HFFc6 (cell line): ENCODE measurements at places on chromosomes 16 and 17. TPM values are rescaled to one million over a fixed set of nuclear protein-coding genes. Genes with fewer than 3 reads are reported as not detected.

The SPATA22 gene
- not detected in 3 replicates for total RNA-seq

The SLC13A2 gene
- total RNA-seq: 0.08 TPM in 1 of 3 replicates, not detected in the others

The PRSS27 gene
- total RNA-seq: 0.30 to 0.63 TPM (median 0.38 TPM) in 3 replicates

The CRHR1 gene
- total RNA-seq: not detected in 3 replicates

The TPSG1 gene
- 0.23 TPM in 1 of 2 replicates, not detected in the other for total RNA-seq

The USP36 gene
- 50.3 to 53.5 TPM (median 50.9 TPM) in 3 replicates for total RNA-seq

The CWC25 gene
- 11.7 to 14.0 TPM (median 11.7 TPM) in 3 replicates for total RNA-seq

The KRTAP9-4 gene
- total RNA-seq: not detected in 3 replicates

The CACNG5 gene
- not detected in 2 replicates for total RNA-seq

The PABPN1L gene
- not detected in 3 replicates for total RNA-seq

The ABCA3 gene
- total RNA-seq: 2.1 and 2.7 TPM in 2 replicates

- DNase-seq: peak; percentile 91
Measured at GRCh38 chr17:42964161-42964932, at the start of gene AARSD1. Gene AARSD1, minus strand, starts transcription at chr17:42964454. Its CDS starts 14 bp downstream, at chr17:42964440.

DNA sequence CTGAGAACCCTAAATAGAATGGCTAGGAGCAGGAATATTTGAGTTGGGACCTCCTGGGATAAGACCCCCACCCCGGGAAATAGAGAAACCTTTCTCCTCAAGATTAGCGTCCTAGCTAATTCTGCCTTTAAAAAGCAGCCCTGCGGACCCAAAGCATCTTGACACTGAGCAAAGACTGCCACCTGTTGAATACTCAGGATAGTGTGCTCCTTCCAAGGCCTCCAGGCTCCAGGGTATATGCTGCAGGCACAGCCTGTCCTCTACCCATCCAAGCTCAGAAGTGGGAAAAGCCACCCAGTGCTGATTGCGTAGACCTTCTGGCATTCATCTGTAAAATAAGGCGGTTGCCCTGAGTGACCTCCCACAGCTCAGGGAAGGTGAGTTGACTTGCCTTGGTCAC is 456.2 kb upstream of the DYNLRB2 start:
- DNase-seq: peak; percentile 16

DNA sequence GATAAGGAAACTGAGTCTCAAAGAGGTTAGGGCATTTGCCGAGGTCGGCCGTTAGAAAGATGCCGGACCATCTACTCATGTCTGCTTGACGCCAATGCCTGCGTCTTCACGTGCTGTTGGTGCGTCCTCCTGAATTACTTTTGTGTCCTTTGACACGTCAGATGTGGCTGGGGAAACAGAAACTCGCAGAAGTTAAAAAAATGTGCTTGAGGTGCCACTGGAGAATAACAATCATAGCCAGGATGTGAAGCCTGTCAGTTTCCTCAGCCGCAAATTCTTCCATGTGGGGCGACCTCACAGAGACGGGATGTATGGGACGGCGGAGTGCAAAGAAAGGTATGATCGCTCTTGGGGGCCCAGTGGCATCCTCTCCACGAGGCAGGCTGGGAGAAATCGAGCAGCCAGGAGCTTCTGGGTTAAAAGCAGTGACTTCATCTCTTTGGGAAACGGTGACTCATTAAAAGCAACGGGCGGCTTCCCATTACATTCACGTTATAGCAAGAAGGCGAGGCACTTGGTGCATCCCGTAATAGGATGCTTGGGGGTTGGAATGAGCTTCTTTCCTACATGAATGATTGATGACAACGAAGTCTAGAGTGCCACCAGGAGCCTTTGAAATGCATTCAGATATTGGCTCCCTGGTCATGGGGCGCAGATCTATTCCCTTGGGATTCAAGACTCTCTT is 67.8 kb downstream of the BMERB1 start:
- DNase-seq: peak; percentile 79

DNA sequence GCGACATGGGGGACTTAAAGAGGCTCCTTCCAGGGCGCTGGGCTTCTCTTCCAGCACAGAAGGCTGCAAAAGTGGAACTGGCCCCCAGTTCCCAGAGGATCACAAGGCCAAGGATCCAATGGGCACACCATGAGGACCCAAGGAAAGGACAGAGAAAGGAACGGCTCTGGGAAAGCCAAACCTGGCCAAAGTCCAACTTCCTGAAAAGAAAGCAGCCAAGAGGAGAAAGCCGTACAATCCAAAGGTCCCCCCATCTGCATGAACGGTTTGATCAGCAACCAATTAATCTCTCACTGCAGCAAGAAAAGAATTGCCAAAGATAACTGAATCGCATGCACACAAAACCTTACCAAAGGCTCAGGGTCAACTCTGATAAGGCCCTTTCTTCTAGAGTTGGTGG is 19.8 kb upstream of the ICAM2 start:
- no peak for DNase-seq

GRCh38 chr17:50840311-50840851 is 5.0 kb downstream of the WFIKKN2 start:
- no peak for DNase-seq

GRCh38 chr17:64051153-64051552 is 30.7 kb upstream of the ICAM2 start:
- DNase-seq: no peak

DNA sequence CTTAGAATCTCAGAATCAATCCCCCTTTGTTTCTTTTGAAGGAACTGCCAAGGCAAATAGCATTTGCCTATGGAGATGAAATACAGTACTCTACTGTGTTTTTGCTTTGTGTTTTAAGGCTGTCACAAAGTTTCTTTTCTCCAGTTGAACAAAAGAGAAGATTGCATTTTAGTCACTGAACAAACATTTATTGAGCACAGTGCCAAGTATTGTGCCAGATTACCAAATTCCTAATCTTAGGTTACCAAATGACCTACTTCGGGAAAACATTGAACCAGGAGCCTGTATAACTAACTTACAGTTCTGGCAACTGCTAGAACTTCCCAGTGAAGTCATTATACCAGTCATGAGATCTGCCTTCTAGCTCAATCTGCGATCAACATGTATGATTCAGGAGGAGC is 3.0 kb upstream of the UBB start:
- DNase-seq: peak; percentile 18

- DNase-seq: no peak
Measured at GRCh38 chr17:59221159-59221847, 992 bp downstream of the GDPD1 start.

GRCh38 chr16:23107117-23107516 is 42.1 kb downstream of the USP31 start:
- no peak for DNase-seq

GRCh38 chr17:82035956-82036633 is 1.4 kb downstream of the DCXR start:
- no peak for DNase-seq

- DNase-seq: no peak
Measured at GRCh38 chr17:62637809-62638208, 10.3 kb downstream of the MRC2 start.

- DNase-seq: no peak
Measured at GRCh38 chr16:53588081-53588648, 85.2 kb upstream of the AKTIP start.

- no peak for DNase-seq
Measured at GRCh38 chr16:19497176-19497575, 24.7 kb downstream of the GDE1 start.

- DNase-seq: no peak
Measured at GRCh38 chr17:50913120-50913519, 47.0 kb upstream of the TOB1 start.

DNA sequence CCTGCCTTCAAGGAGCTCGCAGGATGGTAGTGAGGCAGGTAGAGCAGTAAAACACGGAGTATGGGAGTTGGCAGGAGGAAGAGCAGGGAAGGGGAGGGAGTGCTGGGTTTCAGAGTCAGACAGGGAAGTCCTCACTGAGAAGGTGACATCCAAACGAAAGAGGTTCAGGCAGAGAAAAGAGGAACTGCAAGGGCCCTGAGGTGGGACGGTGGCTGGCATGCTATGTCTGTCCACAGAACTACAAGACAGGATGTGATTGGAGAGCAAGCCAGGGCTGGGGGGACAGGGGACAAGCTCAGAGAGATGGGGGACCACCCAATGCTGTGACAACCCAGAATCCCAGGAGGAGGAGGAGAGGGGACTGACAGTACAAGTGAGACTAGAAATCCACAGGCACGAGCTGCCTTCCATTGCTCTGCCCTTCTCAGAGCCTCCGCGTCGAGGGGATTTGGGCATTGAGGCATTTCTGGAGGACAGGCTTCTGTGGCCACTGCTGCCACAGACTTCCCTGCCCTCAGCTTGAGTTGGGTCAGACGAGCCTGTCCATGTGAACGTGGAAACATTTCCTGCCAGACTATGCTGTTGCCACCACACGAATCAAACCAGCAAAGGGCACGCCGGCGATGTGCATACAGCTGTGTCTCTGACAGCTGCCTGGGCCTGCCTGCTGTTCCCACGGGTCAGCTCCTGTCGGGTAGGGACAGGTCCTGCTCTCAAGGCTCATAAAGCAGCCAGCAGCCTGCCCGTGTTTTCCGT is 100.1 kb downstream of the RAB11FIP4 start:
- DNase-seq: no peak

DNA sequence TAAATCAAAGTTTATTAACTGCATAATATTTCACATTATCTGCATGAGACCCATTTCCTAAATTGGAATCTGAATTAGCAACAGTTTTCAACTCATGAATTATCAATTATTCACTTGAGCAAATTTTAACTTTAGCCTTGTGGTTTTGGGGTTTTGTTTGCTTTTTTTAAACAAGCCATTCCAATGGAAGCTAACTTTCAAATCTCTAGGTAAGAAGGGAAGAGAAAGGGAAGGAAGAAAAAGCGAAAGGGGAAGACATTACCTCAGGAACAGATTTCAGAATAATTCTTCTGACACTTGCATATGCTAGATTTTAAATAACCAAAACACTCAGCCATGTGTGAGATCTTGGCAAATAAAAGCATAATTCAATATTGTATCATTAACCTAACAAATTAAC is 102.7 kb downstream of the CA4 start:
- no peak for DNase-seq

DNA sequence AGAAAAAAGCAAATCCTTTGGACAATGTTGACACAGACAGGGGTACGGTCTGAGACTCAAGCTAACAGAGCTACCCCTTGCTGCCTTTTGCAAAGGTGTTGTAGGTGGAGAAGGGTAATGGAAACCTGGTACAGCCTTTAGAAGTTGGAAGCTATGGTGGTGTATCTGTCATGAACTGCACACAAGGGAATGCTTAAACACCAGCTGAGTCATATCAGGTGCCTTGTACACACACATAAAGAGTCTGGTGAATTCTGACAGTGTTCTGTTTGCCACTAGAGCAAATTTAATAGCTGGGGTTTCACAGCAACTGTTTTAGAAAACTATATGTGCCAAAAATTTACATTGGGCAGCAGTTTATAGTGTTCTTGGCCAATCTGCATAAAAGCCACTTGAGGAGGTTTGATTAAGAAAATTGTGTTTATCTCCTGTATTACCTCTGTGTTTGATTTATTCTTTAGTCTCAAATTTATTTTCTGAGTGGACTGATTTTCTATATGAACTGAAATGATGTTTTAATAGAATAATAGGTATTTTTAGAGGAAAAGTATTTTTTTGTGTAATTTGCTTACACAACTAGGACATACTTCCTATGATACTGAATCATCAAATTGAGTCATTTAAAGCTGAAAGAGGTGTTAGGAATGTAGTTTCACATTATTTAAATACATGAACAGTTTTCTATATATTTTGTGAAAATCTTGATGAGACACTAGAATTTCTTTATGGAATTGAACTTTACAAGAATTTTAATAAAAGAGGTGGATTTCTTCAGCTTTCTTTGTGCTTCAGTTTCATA is 136.9 kb downstream of the MAP2K6 start:
- DNase-seq: no peak

DNA sequence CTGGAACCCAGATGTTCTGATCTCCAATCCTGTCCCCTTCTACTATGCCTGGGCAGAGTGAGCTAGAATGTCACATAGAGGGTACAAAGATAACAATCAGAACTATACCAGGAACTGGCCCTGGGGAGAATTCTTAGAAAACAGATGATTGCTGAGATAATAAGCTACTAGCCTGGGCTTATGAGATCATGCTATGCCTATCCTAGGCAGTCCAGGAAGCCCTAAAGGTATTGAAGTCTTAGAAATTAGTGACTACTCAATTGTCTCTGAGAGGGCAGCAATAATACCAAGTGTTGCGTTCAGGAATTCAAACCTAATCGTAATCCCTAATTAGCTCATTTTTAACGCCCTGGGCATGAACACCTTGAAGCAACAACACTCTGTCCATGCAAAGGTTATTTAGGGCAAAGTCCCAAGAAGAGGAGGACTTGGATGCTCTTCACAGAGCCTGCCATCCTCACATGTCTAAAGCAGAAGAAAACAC is 77.1 kb downstream of the MMD start:
- no peak for DNase-seq

- DNase-seq: no peak
Measured at GRCh38 chr16:55565086-55565485, 1.4 kb upstream of the CAPNS2 start.

GRCh38 chr16:15682105-15682570 is 32.1 kb downstream of the NDE1 start:
- peak; percentile 83 for DNase-seq

GRCh38 chr16:63684149-63685101 is 1437.4 kb downstream of the CDH11 start:
- DNase-seq: no peak
